ENCODE measurements at places on chromosomes 5 and 9. TPM values are rescaled to one million over a fixed set of nuclear protein-coding genes. Genes with fewer than 3 reads are reported as not detected.

GRCh38 chr5:43315263-43315662 lies 2.1 kb upstream of the HMGCS1 start:
- DNase-seq: no peak

DNA sequence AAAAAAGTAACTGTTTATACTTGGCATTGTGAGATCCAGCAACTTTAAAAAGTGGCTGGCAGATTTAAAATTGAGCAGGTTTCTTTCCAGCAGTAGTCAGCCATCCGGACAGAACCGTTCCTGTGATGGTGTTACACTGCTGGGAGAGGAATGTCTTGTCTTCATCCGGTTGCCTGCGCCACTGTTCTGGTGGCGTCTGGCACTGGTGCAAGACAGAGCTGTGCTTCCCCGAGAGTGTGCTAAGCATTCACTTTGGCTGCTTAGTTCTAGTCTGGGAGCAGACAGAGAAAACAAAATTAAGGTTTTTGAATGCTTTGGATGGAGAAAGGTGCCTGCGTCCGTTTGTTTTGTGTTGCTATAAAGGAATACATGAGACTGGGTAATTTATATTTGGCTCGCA lies 35.5 kb upstream of the CREBRF start:
- DNase-seq: no peak

DNA sequence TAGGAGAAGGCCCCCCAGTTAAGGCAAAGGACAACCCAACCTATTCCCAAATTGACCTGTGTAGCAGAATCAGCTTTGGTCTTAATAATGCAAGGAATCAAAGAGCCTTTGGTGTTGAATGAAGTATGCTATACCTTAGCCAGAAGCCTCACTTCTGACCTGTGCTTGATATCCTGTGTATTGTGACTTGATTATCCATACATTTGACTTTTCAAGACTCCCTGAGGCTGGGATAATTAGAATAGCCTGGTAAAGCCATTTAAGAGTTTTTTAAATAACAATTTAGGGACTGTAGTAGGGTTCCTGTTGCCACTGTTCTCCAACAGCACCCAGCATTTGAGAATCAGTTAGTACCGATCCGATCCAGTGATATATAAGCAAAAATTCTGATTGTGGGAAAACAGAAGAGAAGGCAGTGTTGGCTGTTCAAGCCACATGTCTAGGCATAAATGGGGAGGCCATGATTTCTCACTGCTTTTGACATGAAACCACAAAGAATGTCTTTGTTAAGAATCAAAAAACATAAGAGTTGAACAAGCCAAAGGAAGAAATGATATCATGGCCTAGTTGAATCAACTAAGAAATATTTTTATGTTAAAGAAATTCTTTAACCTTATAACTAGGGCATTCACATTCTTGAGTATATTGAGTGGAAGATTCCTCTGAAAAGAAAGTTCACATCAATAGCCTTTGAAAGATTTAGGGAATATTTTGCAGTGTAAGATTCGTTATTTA lies 98.9 kb downstream of the F2RL2 start:
- DNase-seq: no peak

DNA sequence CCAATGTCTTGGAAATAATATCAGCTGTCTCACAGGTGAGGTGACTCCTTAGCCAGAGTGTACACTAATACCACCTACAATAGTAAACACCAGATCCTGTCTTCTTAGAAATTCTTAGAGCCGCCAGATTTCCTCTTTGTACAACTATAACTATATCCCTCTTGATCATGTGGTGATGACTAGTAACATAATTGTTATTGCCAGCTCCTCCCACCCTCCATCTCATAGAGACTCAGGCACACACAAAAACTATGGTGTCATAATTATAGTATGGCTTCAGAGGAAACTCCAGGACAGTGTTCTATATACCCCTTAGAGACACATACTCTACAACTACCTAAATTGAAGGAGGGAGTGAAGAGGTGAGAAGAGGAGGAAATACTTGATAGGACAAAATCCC lies 33.1 kb downstream of the PGGT1B start:
- DNase-seq: no peak

GRCh38 chr5:102531506-102531905 lies 32.7 kb upstream of the SLCO6A1 start:
- no peak for DNase-seq

DNA sequence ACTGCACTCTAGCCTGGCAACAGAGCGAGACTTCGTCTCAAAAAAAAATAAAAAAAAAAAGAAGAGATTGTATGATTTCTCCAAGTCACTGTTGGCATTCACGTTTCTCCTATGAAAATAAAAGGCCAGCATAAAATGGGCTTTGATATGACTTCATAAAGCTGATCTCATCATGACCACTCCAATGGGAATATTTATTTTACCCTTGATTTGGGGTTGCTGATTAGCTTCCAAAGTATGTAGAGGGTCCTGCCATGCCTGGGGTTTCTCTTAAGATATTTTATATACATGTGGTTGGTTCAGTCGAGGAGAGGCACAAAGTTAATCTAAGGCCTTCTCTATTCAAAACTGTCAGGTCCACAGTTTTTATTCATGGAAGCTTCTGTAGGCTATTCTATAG lies 247.0 kb upstream of the TNC start:
- no peak for DNase-seq

DNA sequence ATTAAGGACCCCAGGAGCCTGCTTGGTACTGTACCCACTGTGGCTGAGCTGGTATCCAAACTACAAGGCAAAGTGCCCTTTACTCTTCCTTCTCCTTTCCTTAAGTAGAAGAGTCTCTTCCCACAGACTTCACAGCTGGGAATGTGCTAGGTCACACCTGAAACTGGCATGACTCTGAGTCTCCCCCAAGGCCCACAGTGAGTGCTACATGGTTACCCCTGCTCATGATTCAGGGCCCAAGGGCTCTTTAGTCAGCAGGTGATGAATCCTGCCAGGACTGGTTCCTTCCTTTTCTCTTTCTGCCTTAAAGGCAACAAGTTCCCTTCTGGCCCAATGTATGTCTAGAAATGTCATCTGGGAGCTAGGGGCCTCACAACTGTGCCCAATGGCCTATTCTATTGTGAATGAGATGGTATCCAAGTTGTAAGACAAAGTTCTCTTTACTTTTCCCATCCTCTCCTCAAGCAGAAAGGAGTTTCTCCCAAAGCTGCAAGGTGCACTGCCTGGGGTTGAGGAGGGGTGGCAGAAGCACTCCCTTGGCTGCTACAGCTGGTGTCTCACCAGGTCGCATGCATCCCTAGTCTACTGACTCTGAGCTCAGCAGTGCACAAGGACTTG lies 134.4 kb downstream of the TMEM38B start:
- no peak for DNase-seq

The YTHDC2 gene
- 34.6 TPM for total RNA-seq

The ELL2 gene
- total RNA-seq: 61.1 TPM

The SPINK6 gene
- total RNA-seq: not detected

The LCN1 gene
- total RNA-seq: not detected

All from skin of body (tissue), 3 donors.